ENCODE measurements at places on chromosomes 7 and 10. TPM values are rescaled to one million over a fixed set of nuclear protein-coding genes. Genes with fewer than 3 reads are reported as not detected.

GNAI1 gene
- 28.9 TPM for total RNA-seq

HKDC1 gene
- 8.9 TPM for total RNA-seq

ARHGAP21 gene
- 32.2 TPM for total RNA-seq

FFAR4 gene
- 0.06 TPM for total RNA-seq

USP54 gene
- total RNA-seq, result 10.8 TPM

PHYHIPL gene
- total RNA-seq, result 0.53 TPM

STRA8 gene
- not detected for total RNA-seq

LIMK1 gene
- total RNA-seq, result 34.8 TPM

IL15RA gene
- 2.3 TPM for total RNA-seq

MYH16 gene
- total RNA-seq, result 0.35 TPM

TEX47 gene
- total RNA-seq, result not detected

DENND2A gene
- total RNA-seq, result 0.64 TPM

ASAH2 gene
- total RNA-seq, result 2.2 TPM

RAB11FIP2 gene
- total RNA-seq, result 12.2 TPM

ASIC3 gene
- 9.9 TPM for total RNA-seq

GPR37 gene
- 0.73 TPM for total RNA-seq

LRRC61 gene
- 0.07 TPM for total RNA-seq

PRKCQ gene
- 4.1 TPM for total RNA-seq

IGFBP1 gene
- 96.5 TPM for total RNA-seq

SPDYE2 gene
- not detected for total RNA-seq

UNC5B gene
- 3.1 TPM for total RNA-seq

CUBN gene
- 0.06 TPM for total RNA-seq

SLC39A12 gene
- not detected for total RNA-seq

ADARB2 gene
- total RNA-seq, result 0.17 TPM

PLAU gene
- total RNA-seq, result 124 TPM

SDK1 gene
- total RNA-seq, result 0.53 TPM

TLX1 gene
- not detected for total RNA-seq

WDR91 gene
- 6.6 TPM for total RNA-seq

POM121C gene
- total RNA-seq, result 36.1 TPM

PRRT4 gene
- 0.24 TPM for total RNA-seq

TUBB8 gene
- 0.05 TPM for total RNA-seq

BRAT1 gene
- 36.6 TPM for total RNA-seq

ZNF804B gene
- not detected for total RNA-seq

GRM8 gene
- not detected for total RNA-seq

SPDYE2B gene
- total RNA-seq, result not detected

CALHM1 gene
- total RNA-seq, result not detected

LAMB1 gene
- 104 TPM for total RNA-seq

PIP gene
- 0.16 TPM for total RNA-seq

TFR2 gene
- 2.5 TPM for total RNA-seq

CLRN3 gene
- not detected for total RNA-seq

GJC3 gene
- total RNA-seq, result 0.09 TPM

OPN4 gene
- total RNA-seq, result not detected

PDK4 gene
- total RNA-seq, result 28.0 TPM

PTTG1IP2 gene
- total RNA-seq, result not detected

CRHR2 gene
- 0.02 TPM for total RNA-seq

ANKRD1 gene
- total RNA-seq, result 52.3 TPM

PLEKHS1 gene
- 0.06 TPM for total RNA-seq

FZD8 gene
- total RNA-seq, result 4.7 TPM

FAM185A gene
- 7.9 TPM for total RNA-seq

HEPACAM2 gene
- total RNA-seq, result not detected

CUZD1 gene
- total RNA-seq, result 1.3 TPM

PTN gene
- not detected for total RNA-seq

HOXA5 gene
- total RNA-seq, result 5.1 TPM

BEND7 gene
- 8.7 TPM for total RNA-seq

PAX4 gene
- total RNA-seq, result not detected

Measured in A549 treated with AZD2906 at 1 μM for 4 hours (cell line).